ENCODE measurements at places on chromosomes 3 and 15.
A peak's percentile ranks its signal among the peaks of the same experiment; 100 is the strongest.

GRCh38 chr3:64518496-64518895, 169.3 kb downstream of the ADAMTS9 start:
- no peak for DNase-seq

DNA sequence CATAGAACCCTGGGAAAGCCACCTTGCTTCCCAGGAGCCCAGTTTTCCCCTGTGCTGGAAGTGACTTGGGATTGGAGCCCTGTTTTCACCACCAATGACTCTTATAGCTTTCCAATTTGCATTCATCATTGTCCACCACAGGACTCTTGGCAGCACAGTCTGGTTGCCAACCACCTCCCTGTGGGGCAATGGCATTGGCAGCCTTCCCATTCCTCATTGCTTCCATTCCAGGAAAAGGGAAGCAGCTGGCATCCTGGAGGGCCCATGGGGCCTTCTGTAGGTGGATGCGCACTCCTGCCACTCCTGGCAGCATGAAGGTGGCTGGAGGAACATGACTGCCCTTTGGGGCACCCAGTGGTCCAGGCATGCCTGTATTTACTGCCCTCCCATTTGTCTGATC, 57.7 kb downstream of the FEM1B start:
- DNase-seq, result no peak

DNA sequence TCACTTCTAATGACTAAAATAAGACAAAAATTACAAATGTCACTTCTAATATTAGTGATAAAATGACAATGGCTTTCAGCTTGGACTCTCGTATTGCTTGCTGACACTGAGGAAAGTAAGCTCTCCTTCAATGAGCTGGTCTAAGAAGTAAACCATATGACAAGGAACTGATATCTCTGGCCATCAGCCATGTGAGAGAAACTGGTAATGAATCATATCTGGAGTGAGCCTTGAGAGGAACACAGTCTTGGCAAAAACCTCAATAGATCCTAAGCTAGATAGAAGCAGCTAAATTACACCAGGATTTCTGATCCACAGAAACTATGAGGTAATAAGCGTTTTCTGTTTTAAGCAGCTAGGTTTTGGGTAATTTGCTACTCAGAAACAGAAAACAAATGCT, 1575.1 kb downstream of the OTOL1 start:
- no peak for DNase-seq

GRCh38 chr3:37562876-37563275, 298.8 kb upstream of the CTDSPL start:
- DNase-seq, result no peak

GRCh38 chr3:17195192-17195611, 310.4 kb downstream of the PLCL2 start:
- no peak for DNase-seq

GRCh38 chr15:84982301-84982920, 755 bp downstream of the PDE8A start:
- DNase-seq, result no peak

- no peak for DNase-seq
Observed at GRCh38 chr3:64945171-64945729, 257.4 kb upstream of the ADAMTS9 start.

GRCh38 chr3:62830727-62831322, 44.4 kb downstream of the CADPS start:
- DNase-seq, result no peak

DNA sequence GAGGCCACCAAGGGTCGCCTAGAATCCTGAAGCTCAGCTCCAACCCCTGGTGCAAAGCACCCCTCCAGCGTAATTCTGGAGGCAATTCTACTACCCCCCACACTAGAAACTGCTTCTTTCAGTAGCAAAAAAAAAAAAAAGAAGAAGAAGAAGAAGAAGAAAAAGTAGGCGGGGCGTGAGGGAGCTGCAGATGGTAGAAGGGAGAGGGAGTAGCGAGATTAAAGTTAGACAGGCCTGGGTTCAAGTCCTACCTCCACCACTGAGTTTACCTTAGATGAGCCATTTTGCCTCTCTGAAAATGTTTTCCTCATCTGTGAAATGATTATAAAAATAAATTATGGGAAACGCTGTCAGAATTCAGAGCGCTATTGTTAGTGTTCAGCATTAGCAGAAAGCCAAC, 913 bp downstream of the FAM174B start:
- no peak for DNase-seq

GRCh38 chr15:86353213-86353612, 273.5 kb downstream of the AGBL1 start:
- no peak for DNase-seq

- DNase-seq, result no peak
Observed at GRCh38 chr3:171115667-171116066, 89.1 kb upstream of the SLC2A2 start.

- no peak for DNase-seq
Observed at GRCh38 chr3:175066617-175067415, 207.7 kb downstream of the NAALADL2 start.

DNA sequence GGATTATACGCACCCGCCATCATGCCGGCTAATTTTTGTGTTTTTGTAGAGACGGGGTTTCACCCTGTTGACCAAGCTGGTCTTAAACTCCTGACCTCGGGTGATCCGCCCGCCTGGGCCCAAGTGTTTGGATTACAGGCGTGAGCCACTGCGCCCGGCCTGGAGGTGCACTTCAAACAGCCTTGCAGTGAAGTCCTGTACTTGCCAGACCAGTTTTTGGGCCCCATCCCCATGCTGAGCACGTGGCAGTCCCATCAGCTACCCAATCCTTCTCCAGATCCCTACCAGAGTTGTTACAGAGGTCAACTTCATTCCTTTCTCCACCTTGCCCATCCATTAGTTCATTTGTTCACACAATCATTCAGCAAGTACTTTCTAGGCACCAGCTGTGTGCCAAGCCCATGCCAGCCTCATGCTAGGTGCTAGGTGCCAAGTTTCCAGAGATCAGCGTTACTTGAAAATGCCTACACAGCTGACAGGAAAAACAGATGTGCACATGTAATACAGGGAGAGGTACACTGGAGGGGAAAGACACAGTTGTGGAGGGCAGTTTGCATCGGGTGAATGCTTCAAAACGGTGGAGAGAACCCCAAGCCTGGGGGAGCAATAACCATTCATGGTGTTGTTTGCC, 2.2 kb downstream of the DNAH1 start:
- DNase-seq, result no peak

GRCh38 chr3:133488785-133489367, 84.6 kb upstream of the CDV3 start:
- no peak for DNase-seq

DNA sequence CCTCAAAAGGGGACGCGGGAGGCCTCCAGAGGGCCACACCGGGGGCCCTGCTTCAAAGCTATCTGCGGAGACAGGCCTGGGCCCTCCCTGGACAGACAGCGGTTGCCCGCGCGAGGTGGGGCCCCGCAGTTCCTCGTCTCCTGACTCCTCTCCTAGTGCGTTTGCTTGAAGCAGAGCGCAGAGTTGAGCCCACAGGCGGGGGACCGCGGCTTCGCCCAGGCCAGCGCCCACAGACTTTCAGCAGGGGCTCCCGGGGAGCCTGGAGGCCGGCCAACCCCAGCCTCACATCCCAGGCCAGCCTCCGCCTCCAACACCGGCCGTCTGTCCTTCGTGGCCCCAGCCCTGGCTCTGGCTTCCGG, 540 bp upstream of the ADAMTS7 start:
- DNase-seq, result no peak

- DNase-seq, result no peak
Observed at GRCh38 chr15:81516012-81516411, 142.0 kb upstream of the TMC3 start.

GRCh38 chr15:88454867-88455810, 12.0 kb downstream of the MRPL46 start:
- DNase-seq, result peak; percentile 17

GRCh38 chr15:65066001-65066634, 1.7 kb downstream of the RASL12 start:
- DNase-seq, result no peak

GRCh38 chr3:17579289-17580031, 163.0 kb downstream of the TBC1D5 start:
- no peak for DNase-seq

DNA sequence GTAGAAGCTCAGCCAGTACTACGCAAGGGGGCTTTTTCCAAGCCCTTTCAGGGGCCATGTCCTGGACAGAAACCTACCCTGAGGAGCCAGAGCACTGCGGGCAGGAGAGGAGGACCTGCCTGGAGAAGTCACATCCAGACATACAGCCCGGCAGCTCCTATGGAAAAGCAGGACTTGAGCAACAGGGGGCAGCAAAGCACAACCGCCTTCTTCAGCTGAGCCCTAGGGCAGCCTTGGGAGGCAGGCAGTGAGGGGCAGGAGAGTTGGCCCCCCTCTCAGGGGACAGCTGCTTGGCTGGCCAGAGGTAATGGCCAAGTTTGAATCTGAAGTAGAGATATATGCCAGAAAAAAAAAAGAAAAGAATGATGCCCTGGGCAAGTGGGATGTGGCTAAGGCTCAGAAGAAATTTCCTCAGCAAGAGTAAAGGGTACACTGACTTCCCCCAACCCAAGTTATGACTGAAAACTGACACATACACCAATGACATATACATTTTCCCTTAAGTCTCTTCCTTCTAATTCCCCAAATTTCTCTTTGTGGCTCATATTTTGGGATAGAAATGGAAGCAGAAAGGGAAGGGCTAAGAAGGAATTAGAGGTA, 56.9 kb downstream of the CYP19A1 start:
- no peak for DNase-seq

DNA sequence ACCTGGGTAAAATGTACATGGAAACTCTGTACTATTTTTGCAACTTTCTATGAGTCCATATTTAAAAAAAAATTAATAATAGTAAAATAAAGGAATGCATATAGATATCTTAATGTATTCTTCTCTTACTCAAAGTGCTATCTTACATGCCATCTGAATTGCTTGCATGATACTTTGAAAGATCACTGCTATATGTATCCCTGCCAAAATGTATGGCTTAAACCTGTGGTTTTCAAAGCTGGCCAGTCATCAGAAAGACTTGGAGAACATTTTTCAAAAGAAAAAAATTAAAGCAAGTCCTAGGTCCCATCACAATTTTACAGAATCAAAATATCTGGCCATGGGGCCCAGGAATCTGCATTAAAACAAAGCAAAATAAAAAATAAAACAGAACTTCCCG, 262.1 kb downstream of the LPP start:
- DNase-seq, result no peak

DNA sequence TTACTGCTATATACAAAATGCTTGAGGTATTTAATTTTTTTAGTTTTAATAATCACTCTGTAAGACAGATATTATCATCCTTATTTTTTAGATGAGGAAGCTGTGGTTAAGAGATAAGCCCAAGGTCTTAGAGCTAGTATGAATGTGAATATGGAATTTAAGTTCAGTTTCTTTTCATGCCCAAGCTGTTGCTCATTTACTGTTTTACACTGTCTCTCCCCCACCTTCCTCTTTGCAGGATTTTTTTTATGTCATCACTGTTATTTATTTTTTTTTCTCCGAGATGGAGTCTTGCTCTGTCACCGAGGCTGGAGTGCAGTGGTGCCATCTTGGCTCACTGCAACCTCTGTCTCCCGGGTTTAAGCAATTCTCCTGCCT, 22.5 kb downstream of the MAP2K5 start:
- DNase-seq, result no peak

GRCh38 chr3:122628567-122628966, 51.1 kb downstream of the PARP15 start:
- no peak for DNase-seq

DNA sequence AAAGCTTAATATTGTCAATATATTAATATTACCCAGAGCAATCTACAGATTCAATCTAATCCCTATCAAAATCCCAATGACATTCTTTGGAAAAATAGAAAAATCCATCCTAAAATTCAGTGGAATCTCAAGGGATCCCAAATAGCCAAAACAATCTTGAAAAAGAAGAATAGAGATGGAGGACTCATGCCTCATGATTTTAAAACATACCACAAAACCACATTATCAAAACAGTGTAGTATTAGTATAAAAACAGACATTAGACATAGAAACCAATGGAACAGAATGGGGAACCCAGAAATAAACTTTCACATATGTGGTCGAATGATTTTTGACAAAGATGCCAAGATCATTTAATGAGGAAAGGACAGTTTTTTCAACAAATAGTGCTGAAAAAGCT, 14.6 kb downstream of the NEK4 start:
- DNase-seq, result no peak

DNA sequence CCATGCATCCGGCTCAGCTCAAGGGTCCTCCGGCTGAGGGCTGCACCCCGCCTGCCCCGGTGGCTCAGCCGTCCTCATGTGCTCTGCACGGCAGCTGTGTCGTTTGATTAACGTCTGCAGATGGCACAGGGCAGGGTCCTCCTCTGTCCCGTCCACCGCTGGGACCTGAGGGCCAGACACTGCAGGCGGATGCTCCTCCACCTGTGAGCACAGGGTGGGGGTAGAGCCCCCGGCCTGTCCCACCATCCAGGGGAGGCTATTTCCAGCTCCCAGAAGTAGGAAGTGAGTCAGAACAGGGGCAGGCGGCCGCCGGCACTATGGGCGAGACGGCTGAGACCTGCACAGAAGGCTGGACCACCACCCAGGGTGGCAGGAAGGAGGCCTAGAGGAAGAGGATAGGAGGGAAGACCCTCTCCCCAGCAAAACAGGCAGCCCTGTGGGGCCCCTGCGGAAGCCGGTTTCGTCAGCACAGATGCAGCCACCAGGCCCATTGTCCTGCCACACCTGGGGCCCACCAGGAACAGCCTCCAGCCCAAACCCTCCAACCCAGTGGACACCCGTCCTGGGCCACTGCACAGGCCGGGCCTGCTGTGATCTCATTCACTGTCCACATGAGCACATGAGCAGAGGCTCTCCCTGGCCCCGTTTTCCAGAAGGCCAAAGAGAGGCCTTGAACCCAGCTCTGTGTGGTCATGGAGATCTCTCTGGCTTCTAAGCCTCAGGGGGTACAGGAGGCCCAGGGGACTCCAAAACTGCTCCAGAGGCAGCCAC, 12.6 kb upstream of the PLXND1 start:
- no peak for DNase-seq

GRCh38 chr15:38028869-38029268, 94.4 kb downstream of the TMCO5A start:
- no peak for DNase-seq

- no peak for DNase-seq
Observed at GRCh38 chr3:13234666-13235065, 161.4 kb upstream of the IQSEC1 start.

- no peak for DNase-seq
Observed at GRCh38 chr15:28167042-28167441, 67.9 kb upstream of the OCA2 start.

DNA sequence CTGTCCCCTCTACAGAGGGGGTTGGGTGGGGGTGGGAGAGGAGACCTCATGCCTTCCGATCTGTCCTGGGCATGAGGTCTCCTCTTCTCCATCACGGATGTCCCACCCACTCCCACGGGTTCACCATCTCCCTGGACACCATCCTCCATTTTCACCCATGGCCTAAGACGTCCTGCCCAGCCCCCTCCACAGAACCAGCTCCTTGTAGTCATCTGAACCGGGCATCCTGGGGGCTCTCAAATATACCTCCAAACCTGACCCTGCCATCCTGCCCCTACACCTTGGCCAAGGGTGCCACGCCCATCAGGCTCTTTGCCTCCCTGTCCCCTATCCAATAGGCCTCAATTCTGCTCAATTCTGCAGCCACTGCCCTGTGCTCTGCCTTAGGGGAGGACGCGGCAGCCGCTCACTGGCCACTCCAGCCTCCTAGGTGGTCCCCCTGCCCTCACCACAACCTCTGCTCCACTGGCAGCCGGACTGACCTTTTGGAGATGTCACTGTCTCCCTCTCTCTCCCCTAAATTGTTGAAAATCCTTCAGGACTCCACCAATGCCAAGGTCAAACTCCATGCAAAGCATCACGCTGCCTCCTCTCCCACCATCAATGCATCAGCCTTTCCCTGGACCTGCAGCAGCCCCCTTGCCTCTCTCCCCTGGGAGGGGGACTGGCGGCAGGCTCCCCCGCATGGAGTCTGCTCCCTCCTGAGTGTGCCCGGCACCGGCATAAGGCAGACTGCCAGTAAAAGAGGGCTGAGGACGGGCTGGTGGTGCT, 9.4 kb upstream of the ANPEP start:
- DNase-seq, result no peak
